GM12878 (cell line): ENCODE measurements at places on chromosomes 4 and X.

GRCh38 chr4:98470366-98470765 lies 188.0 kb downstream of the TSPAN5 start:
- no peak for DNase-seq

DNA sequence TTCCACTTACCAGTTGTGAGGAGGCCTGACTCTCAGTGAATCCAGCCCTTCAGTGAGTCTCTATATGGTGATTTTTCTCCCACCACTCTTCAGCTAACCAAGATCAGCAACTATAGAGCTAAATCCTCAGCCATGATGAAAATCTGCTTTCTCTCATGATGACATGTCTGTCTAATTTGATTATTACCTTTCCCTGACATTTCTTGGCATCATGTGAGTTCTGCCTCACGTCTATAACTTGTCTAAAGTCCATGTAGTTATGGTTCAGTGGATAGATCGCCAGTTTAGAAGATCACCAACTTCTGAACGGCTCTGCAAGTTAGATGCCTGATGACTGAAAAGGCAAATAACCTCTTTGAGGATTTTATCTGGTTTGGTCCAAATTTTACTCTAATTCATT lies 14.9 kb upstream of the DCAF8L1 start:
- no peak for DNase-seq

GRCh38 chrX:40273356-40274050 lies 175.7 kb upstream of the BCOR start:
- no peak for DNase-seq

- DNase-seq: peak; percentile 39
Observed at GRCh38 chrX:46978341-46979291, 66.4 kb downstream of the JADE3 start.
